Left renal pelvis (tissue), 4 donors: ENCODE measurements at places on chromosomes 11 and 22. TPM values are rescaled to one million over a fixed set of nuclear protein-coding genes. Genes with fewer than 3 reads are reported as not detected.

The APOA5 gene
- polyA plus RNA-seq = not detected

The OR2AG1 gene
- not detected for polyA plus RNA-seq

The CLCF1 gene
- 5.4 TPM for polyA plus RNA-seq

The LSP1 gene
- 10.8 TPM for polyA plus RNA-seq

The P2RX6 gene
- polyA plus RNA-seq = 1.4 TPM

The MFNG gene
- 9.8 TPM for polyA plus RNA-seq

The GUCY1A2 gene
- polyA plus RNA-seq = 2.1 TPM

The VWA5A gene
- 14.3 TPM for polyA plus RNA-seq

The SPTY2D1 gene
- 29.2 TPM for polyA plus RNA-seq

The PANX3 gene
- polyA plus RNA-seq = not detected

The RIMBP3C gene
- polyA plus RNA-seq = 0.43 TPM

The PLEKHA7 gene
- 55.4 TPM for polyA plus RNA-seq

The MRGPRD gene
- polyA plus RNA-seq = not detected

The TMEM191C gene
- 1.4 TPM for polyA plus RNA-seq

The SLC6A5 gene
- 0.13 TPM for polyA plus RNA-seq

The BDNF gene
- polyA plus RNA-seq = 1.4 TPM

The EIF4ENIF1 gene
- 48.5 TPM for polyA plus RNA-seq

The FOSL1 gene
- polyA plus RNA-seq = 0.30 TPM

The FOLR2 gene
- polyA plus RNA-seq = 11.9 TPM

The MS4A14 gene
- 0.30 TPM for polyA plus RNA-seq

The SC5D gene
- 82.8 TPM for polyA plus RNA-seq

The LMO1 gene
- polyA plus RNA-seq = 0.68 TPM

The BAIAP2L2 gene
- 4.5 TPM for polyA plus RNA-seq
